H7 (cell line): ENCODE measurements at places on chromosomes 7 and 10. TPM values are rescaled to one million over a fixed set of nuclear protein-coding genes. Genes with fewer than 3 reads are reported as not detected.
A peak's percentile ranks its signal among the peaks of the same experiment; 100 is the strongest.

DNA sequence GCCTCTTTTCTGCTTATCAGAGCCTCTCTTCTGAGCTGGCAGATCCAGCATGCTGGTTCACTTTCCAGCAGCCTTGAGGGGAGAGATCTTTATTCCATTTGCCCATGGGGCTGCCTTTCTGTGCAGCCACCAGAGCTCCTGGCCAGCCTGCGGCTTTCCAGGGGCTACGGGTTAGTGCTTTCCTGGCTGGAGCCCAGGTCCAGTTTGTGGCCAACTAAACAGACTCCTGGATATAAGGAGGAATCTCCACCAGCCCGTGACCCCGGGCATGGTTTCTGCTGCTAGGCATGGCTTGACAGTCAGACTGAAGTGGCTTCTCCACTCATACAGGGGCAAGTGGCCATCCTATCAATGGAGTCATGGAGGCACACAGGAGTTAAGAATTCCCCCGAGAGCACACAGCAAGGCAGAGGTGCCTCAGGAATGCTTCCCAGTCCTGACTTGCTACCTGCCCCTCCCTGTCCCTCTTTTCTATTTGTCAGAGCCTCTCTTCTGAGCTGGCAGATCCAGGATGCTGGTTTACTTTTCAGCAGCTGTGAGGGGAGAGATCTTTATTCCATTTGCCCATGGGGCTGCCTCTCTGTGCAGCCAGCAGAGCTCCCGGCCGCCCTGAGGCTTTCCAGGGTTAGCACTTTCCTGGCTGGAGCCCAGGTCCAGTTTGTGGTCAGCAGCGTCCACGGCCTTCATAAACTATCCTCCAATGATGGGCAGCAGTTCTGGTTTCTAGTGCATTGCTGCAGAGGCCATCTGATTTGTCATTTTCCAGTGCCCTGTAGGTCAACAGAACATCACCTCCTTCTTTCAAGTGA, 35.9 kb downstream of the TSPAN15 start:
- no peak for DNase-seq

GRCh38 chr10:73406846-73407245, 7.0 kb downstream of the ANXA7 start:
- no peak for DNase-seq

DNA sequence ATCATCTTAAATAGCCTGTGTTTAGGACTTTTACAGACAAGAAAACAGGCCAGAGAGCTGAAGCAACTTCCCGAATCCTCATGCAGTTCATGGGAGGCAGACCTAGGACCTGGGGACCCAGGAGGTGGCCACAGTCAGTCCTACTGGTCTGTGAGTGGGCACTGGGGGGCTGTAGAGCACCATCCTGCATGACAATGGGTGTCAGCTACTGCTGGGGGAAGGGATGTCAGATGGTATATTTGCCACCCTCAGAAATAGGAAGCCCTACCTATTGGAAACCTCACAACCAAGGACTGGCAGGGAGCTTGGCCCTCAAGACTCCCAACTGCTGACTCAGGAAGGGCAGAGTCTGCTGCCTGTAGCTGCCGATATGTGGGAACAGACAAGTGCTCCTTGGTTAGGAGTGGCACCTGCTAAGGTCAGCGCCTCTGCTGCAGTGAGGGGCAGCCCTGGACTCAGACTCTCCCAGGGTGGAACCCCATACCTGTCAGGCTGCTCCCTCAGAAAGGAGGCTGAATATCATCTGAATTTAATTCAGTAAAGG, 29.7 kb downstream of the OGDH start:
- no peak for DNase-seq

DNA sequence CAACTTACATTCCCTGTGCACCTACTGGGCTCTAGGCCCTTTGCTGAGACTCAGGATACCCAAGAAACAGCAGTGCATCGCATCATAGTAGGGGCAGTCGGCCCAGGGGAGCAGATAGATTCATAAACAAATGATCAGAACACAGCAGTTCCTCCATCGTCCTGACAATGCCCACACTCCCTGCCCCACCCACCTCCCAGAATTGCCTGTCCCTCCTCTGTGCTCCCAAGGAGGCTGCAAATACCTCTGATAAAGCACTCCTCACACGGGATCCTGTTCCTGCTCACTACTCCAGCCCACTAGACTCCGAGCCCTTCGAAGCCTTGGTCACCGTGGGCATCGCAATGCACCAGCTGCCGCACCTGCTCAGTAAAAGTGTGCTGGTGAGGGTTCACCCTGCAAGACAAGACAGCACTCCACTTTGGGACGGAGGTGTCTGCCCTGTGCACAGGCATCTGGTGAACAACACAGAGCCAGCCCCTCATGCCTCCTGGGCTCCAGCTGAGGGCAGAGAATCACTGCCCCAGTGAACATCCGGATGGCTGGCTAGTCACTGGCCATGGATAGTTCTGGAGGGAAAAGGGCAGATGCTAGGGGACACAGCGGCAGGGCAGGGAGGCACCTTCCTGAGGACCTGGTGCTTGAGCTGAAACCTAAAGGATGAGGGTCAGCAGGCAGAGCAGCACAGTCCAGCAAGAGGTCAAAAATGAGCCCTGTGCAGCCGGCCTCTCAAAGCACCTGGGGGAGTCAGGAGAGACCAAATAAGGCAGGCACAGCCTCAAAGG, 60.7 kb downstream of the TNS3 start:
- DNase-seq = peak; percentile 65

GRCh38 chr7:122298618-122299017, 5.9 kb downstream of the FEZF1 start:
- DNase-seq = no peak

DNA sequence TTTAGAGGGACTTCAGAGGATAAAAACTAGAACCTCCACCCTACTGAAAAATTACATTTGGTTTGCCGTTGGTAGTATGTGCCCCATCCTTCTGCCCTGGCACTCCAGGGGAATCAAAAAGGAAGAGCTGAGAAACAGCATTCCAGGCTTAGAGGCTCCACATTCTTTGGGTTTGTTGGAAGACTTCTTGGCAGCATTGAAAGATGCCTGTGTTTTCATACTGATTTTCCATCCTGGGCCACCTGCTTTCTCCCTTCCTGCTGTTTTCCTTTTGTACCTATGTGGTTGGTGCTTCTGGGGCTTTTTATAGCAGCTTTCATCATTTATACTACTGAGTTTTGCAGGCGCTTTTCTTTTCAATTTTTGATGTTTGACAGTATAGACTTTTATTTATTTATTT, 61.7 kb downstream of the AUTS2 start:
- DNase-seq = no peak

DNA sequence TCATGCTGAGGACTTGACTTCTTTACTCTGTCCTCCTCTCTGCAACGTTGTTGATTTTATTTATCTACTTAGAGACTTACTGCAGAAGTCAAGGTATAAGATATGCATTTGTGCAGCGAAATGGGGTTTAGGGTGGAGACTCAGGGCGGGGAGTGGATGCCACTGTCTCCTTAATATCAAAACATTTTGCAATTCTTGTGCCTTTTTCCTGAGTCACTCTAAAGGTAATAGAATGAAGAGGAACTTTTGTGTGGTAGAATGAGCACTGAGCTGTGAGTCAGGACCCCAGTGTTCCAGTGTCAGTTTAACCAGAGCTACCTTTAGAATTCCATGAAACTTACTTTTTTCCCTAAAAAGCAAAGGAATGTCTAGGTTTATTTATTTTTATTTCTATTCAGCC, 78.2 kb downstream of the VTI1A start:
- DNase-seq = no peak

- DNase-seq = peak; percentile 54
Measured at GRCh38 chr10:70232155-70232858, 922 bp downstream of the PPA1 start.

- no peak for DNase-seq
Measured at GRCh38 chr7:87517136-87517815, 41.8 kb upstream of the ABCB4 start.

The XRCC2 gene
- 7.3 and 9.5 TPM in 2 replicates for total RNA-seq

DNA sequence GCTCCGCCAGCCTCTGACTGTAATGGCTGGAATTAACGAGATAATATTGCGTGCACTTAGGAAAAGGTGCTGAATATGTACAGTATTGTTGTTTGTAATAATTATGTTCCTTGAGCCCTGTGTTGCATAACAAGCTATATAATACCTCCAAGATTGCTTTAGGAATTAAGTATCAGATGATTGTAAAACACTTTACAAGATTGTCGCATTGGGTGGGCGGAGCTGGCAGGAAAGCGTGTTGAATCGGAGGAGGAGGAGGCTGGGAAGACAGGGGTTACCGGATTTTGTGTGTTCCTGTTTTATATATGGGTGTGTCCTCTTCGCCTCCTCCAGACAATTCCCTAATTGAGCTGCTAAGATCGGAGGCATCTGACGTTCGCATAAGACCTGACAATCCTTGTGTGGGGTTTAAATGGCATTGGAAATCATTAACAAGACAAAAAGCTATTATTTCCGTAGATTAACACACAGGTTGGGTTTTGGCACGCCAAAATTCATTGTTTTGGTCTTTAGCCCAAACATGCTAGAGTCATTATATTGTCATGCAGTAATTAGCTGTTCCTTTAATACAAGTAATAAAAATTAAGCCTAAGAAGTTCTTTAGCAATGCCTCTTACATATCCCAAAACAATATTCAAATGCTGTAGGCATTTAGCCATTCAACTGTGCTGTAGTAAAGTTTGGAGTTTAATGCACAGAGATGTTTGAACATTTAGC, 192.9 kb upstream of the SH2B2 start:
- DNase-seq = no peak

- no peak for DNase-seq
Measured at GRCh38 chr7:4904346-4904745, 20.8 kb upstream of the RADIL start.

GRCh38 chr7:95394370-95394769, 1.8 kb downstream of the PON3 start:
- DNase-seq = peak; percentile 12

DNA sequence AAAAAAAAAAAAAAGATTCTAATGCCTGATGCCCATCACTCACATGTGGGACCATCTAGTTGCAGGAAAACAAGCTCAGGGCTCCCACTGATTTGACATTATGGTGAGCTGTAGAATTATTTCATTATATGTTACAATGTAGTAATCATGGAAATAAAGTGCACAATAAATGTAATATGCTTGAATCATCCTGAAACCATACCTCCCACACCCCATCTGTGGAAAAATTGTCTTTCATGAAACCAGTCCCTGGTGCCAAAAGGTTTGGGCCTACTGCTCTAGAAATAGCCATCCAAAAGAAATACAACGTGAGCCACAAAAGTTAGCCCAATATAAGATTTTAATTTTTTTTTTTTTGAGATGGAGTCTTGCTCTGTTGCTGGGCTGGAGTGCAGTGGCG, 265.1 kb downstream of the PRPF18 start:
- DNase-seq = no peak

DNA sequence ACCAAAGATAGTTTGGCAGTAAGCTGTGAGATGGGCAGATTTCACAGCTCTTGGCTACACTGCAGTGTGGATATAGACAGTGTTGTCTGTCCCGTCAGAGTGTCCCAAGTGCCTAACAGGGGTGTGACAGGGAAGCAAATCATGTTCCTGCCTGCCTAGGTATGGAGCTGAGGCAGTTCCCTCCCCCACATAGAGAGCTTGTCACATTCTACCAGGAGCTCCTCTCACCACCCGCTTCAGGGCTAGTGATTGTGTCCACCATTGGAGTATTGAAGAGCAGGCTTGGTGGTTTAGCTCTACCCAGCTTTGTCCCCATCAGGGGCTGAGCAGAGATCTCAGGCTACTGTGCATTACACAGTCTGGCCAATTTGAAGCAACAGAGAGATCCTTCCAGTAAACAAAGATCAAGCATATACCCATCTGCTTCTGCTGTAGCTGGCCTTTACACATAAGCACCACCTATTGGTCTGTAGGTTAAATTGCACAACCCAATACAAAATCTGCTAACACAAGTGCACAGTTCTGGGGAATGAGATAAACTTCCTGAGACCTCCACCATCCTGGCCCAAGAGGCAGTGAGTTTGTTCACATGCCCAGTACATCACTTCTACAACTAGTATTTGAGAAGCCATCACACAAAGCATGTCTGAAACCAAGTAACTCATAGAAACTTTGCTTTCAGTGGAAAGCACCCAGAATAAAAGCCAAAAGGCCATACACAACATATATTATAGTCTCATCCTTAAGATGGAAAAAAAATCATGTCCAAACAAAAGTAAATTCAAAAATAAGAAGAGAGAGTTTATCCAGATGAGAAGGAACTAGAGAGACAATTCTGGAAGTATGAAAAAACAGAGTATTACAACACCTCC, 67.3 kb downstream of the GLCCI1 start:
- DNase-seq = peak; percentile 18

DNA sequence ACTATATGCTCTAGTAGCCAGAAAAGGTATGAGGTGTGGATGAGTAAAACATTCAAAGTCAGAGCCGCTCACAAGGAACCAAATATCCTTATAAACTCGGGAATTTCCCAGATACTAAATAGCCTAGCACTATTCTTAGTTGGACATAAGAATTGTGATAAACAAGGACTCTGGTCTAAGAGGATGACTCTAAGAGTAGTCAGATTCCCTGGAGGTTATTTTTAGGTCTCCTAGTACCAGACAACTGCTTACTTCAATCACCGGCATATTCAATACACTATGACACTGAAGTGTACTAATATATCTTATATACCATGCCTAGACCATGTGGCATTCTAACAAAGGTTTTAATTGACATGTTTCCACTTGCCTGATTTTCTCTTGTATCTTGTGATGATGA, 56.5 kb downstream of the LMBR1 start:
- no peak for DNase-seq

GRCh38 chr10:101282947-101283346, 53.7 kb upstream of the LBX1 start:
- peak; percentile 33 for DNase-seq

DNA sequence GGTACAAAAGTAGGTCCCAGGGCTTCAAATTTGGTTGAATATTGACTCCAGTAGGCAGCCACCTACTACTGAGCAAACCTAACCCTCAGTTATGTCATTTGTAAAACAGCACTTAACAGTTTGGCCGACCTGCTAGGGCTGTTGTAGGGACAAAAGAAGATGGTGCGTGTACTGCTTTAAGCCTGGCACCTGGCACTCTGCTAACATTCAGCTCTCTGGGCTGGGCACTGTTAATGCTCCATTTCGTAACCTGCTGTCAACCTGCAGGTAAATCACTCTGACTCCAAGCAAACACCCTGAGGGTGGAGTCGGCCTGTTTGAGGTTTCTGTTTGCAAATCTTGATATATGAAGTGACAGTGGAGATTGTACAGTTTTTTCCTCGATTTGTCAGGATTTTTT, 7.2 kb downstream of the ZKSCAN1 start:
- no peak for DNase-seq

- DNase-seq = no peak
Measured at GRCh38 chr7:83819911-83820310, 171.0 kb upstream of the SEMA3E start.

GRCh38 chr10:124675261-124675660, 68.9 kb downstream of the FAM53B start:
- DNase-seq = no peak

The VKORC1L1 gene
- total RNA-seq = 13.2 and 14.3 TPM in 2 replicates

GRCh38 chr7:134919240-134919641, 67.1 kb upstream of the AGBL3 start:
- DNase-seq = no peak

- no peak for DNase-seq
Measured at GRCh38 chr7:28570970-28571288, 158.6 kb downstream of the CREB5 start.

DNA sequence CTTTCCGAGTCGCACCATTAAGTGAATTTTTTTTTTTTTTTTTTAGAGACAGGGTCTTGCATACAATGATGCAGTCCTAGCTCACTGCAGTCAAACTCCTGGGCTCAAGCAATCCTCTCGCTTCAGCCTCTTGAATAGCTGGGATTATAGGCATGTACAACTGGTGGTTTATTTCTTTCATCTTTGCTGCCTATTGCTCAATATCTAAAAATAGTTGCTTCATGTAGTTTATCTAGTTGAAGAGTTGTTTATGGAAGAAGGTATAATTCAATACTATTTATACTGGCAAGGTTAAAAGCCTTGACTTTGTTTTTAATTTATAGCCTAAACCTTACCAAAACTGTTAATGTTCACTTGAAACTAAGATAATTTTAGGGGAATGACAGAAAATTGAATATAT, 66.9 kb downstream of the SEMA3D start:
- no peak for DNase-seq
